Muscle of leg (tissue), 16 donors: ENCODE measurements at places on chromosomes 12 and 14.

GRCh38 chr12:99053616-99054362, 408.7 kb downstream of the APAF1 start:
- no peaks in the 10 kb centered on the region for H3K27me3 ChIP-seq
- no peak for DNase-seq
- H3K4me1 ChIP-seq, result no peaks in the 10 kb centered on the region
- H3K27ac ChIP-seq, result no peak overlapping the region
- no peaks in the 10 kb centered on the region for H3K36me3 ChIP-seq
- no peak overlapping the region for H3K4me3 ChIP-seq

DNA sequence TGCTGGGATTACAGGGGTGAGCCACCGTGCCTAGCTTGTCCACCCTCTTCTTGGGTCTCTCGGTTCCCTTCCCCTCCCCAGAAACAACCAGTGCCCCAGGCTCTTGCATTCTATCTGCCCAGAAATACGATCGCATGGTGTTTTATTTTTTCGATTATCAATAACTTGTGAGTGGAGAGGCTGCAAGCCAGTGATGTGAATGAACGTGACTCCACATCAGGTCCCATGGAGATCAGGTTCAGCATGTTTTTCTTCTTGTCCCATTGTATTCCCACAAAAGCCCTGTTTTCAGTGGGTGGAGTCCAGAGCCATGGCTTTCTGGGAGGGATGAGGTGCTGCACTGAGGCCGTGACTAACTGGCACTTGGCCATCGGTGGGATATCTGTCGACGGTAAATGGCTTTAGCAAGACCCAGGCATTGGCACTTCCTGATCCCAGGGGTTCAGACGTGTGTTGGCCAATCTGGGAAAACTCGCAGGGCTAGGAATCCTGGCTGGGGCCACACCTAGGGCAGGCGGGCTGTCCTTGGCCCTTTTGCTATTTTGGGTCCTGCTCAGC, 12.7 kb upstream of the HNF1A start:
- peaks cover 3% of the 10 kb centered on the region for H3K27me3 ChIP-seq
- no peak overlapping the region for H3K27ac ChIP-seq
- no peaks in the 10 kb centered on the region for H3K36me3 ChIP-seq
- no peak overlapping the region for H3K4me3 ChIP-seq
- DNase-seq, result no peak

DNA sequence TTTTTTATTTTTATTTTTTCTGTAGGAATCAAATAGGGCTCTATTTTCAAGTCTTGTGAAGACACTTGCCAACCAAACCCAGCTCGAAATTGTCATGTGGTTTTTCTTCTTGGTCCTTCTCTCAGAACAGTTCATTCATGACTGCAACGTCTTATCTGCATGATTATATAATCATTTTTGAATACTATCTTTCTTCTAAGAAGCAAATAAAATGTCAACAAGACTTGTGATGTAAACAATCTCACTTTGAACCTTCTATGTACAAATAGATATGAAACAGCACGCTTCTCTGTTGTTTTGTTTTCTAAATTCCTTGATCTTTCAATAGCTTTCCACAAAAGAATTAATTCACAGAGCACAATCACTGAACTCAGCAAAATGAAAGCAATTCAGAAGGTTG, 320.7 kb downstream of the SOX5 start:
- H3K4me1 ChIP-seq, result no peaks in the 10 kb centered on the region
- H3K27ac ChIP-seq, result no peak overlapping the region
- H3K36me3 ChIP-seq, result no peaks in the 10 kb centered on the region
- no peaks in the 10 kb centered on the region for H3K27me3 ChIP-seq
- H3K4me3 ChIP-seq, result no peak overlapping the region

DNA sequence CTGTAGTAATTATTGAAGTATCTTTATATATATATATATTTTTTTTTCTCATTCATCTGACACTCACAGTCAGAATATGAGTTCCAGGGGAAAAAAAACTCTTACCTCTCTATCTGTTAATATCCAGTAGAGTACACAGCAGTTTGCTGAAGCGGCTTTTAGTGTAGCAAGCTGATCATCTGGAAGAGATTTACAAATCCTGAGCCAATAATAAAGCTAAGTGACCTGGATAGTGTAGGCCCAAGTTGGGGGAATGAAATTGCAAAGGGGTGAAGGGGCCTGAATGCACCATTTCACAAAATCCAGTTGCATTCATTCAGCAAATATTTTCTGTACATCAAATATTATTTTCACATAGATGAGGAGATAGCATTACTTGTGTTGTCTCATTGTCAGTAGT, 234.6 kb upstream of the FLRT2 start:
- no peak overlapping the region for H3K4me3 ChIP-seq
- H3K27ac ChIP-seq, result no peak overlapping the region
- H3K36me3 ChIP-seq, result no peaks in the 10 kb centered on the region
- DNase-seq, result peak; percentile 82

DNA sequence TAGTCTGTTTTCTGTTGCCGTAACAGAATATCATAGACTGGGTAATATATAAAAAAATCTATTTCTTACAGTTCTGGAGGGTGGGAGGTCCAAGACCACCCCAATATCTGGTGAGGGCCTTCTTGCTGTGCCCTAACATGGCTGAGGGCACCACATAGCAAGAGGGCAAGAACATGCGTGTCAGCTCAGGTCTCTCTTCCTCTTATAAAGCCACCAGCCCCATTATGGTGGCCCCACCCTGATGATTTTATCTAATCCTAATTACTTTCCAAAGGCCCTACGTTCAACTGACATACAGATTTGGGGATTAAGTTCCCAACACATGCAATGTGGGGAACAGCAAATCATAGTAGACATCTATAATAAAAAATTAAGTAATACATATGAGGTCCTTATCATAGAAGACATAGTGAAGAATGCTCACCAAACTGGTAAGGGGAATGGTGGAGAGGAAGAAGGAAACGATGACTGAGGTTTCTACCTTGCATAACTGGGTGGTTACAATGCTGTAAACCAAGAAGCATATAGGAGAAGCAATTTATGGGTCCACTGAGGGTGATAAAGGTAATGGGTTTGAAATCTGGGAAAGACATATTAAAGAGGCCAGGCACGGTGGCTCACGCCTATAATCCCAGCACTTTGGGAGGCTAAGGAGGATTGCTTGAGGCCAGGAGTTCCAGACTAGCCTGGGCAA, 27.0 kb downstream of the BTBD7 start:
- no peaks in the 10 kb centered on the region for H3K36me3 ChIP-seq
- no peaks in the 10 kb centered on the region for H3K27me3 ChIP-seq
- no peak overlapping the region for H3K27ac ChIP-seq
- no peaks in the 10 kb centered on the region for H3K4me1 ChIP-seq
- no peak overlapping the region for H3K4me3 ChIP-seq
- no peak for DNase-seq

DNA sequence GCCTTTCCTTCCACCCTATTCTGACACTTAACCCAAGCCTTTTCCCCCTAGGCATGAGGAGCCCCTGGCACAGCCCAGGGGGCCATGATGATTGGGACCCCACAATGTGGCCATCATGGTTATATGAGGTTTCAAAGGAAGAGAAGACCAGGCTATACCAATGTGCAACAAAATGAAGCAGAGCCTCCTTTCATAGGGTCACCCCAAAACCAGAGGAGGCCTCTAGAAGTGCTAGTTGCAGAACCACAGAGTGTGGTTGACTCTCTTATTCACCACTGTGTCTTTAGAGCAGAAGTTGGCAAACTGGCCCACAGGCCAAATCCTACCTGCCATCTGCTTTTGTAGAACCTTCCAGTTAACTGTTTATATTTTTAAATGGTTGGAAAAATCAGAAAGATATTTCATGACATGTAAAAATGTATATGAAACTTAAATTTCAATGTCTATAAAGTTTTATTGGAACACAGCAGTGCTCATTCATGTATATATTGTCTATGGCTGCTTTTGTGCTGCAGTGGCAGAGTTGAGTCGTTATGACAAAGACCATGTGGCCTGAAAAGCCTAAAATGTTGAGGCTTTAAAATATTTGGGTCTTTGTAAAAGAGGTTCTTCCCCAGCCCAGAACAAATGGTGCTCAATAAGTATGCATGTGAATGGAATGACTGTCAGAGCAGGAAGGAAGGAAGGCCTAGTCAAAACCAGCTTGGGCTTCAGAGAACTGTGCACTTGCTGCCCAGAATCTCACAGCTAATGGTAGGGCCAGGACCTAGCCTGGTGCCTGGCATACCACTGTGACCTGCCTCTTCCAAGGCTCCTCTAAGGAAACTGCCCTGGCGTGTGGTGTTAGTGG, 49.2 kb downstream of the SUSD6 start:
- no peak overlapping the region for H3K4me3 ChIP-seq
- peaks cover 31% of the 10 kb centered on the region for H3K4me1 ChIP-seq
- peaks cover 25% of the 10 kb centered on the region for H3K36me3 ChIP-seq
- H3K27ac ChIP-seq, result no peak overlapping the region
- DNase-seq, result no peak

DNA sequence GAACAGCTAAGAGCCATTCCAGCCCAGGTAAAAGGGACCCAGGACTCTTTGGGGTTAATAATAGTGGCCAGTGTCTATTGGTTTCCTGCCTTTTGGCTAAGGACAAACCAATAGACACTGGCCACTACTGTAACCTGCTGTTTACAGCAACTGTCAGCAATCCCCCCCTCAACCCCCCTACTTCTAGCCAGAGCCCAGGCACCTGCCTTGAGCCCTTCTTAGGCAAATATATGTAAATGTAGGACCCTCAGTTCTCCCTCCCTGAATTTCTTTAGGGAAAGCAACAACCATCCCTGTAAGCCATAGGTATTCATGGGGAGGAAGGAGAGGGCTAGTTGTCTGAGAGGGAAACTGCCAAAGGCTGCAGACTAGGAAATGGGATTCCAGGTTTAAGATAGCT, 22.3 kb downstream of the HOXC4 start:
- peaks cover 9% of the 10 kb centered on the region for H3K4me1 ChIP-seq
- H3K27ac ChIP-seq, result no peak overlapping the region
- no peak for DNase-seq
- H3K4me3 ChIP-seq, result no peak overlapping the region
- H3K27me3 ChIP-seq, result peaks cover 8% of the 10 kb centered on the region
- H3K36me3 ChIP-seq, result no peaks in the 10 kb centered on the region

GRCh38 chr12:104671409-104672095, 214.8 kb downstream of the CHST11 start:
- no peak overlapping the region for H3K4me3 ChIP-seq
- H3K27me3 ChIP-seq, result no peaks in the 10 kb centered on the region
- no peaks in the 10 kb centered on the region for H3K36me3 ChIP-seq
- DNase-seq, result peak; percentile 62
- peak overlapping the region; percentile 31 for H3K27ac ChIP-seq
- H3K4me1 ChIP-seq, result peaks cover 57% of the 10 kb centered on the region

DNA sequence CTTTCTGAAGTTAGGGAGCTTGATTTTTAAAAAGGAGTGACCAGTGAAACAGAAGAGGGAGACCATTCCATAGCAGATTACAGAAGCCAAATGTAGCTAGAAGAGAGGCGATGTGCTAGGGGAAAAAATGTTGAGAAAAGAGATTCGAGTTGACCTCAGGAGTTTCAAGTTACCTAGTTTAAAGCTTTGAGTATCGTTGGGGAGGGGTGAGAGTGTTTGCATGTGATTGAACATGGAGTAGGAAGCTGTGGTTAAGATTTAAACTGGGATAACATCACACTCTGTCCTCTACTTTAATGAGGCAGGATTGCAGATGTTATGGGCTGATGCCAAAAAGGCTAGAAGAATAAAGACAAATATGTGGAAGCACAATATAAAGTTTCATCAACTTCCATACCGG, 3.7 kb downstream of the LETMD1 start:
- peaks cover 32% of the 10 kb centered on the region for H3K36me3 ChIP-seq
- no peaks in the 10 kb centered on the region for H3K27me3 ChIP-seq
- no peak overlapping the region for H3K4me3 ChIP-seq
- H3K27ac ChIP-seq, result no peak overlapping the region

DNA sequence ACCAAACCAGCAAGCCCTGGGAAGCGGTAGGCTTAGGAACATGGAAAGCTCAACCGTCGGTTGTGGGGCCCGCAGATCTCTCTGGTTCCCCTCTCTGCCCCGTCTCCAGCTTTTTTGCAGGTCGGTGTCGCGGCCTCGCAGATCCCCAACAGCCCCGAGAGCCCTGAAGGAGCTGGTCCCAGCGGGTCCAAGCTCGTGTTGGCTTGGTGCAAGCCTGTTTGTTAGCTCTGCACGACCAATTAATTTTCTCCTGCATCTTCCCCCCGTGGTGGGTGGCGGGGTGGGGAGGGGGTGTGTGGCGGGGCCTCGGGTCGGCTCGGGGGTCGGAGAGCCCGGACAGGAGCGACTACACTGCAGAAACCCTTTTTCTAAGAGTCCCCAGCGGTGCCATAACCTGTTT, 449 bp upstream of the SLC24A4 start:
- peaks cover 76% of the 10 kb centered on the region for H3K27me3 ChIP-seq
- H3K4me1 ChIP-seq, result peaks cover 11% of the 10 kb centered on the region
- H3K4me3 ChIP-seq, result peak overlapping the region; percentile 30

DNA sequence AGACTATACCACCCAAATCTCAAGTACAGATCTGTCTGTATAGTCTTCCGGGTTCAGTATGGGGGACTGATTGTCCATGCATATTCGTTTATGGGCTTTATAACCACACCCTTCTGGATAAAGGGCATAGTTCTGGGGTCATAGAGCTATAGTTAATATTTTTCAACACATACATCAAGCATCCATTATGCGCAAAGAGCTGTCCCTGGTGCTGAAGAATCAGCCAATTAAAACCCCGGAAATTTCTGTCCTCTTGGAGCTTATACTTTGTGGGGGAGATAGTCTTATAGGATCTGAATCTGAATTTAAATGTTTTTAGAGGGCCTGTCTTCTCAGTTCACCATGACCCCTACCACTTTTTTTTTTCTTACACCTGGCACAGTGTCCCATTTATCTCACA, 256.7 kb downstream of the SUDS3 start:
- peak; percentile 6 for DNase-seq
- H3K27me3 ChIP-seq, result no peaks in the 10 kb centered on the region
- H3K4me3 ChIP-seq, result no peak overlapping the region
- no peak overlapping the region for H3K27ac ChIP-seq

- DNase-seq, result no peak
- peak overlapping the region; percentile 96 for H3K27ac ChIP-seq
- H3K36me3 ChIP-seq, result no peaks in the 10 kb centered on the region
These were observed 63.9 kb downstream of the KLHL28 start for GRCh38 chr14:44897845-44898151.

DNA sequence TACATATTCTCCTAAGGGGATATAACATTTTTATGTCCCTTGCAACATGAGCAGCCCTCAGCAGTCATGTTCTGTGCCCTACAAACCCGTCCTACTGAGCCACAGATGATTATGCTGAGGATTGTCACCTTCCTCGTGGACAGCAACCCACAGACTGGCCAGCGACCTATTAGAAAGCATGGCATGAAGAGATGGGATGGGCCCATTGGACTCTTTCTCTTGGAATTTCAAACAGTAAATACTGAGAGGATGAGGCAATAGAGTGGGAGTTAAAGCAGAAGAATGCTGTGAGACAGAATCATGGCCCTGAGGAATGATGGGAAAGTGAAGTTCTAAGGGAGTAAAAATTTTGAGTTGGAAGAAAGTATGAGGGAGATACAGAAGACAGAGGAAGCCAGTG, 149.9 kb upstream of the BTG1 start:
- no peak for DNase-seq
- H3K4me1 ChIP-seq, result no peaks in the 10 kb centered on the region
- H3K27me3 ChIP-seq, result no peaks in the 10 kb centered on the region
- no peak overlapping the region for H3K4me3 ChIP-seq

GRCh38 chr14:100533656-100534485, 53.3 kb downstream of the BEGAIN start:
- H3K4me1 ChIP-seq, result peaks cover 15% of the 10 kb centered on the region
- no peaks in the 10 kb centered on the region for H3K27me3 ChIP-seq
- no peak overlapping the region for H3K27ac ChIP-seq
- peaks cover 8% of the 10 kb centered on the region for H3K36me3 ChIP-seq
- H3K4me3 ChIP-seq, result no peak overlapping the region

- DNase-seq, result no peak
- H3K27ac ChIP-seq, result no peak overlapping the region
- H3K27me3 ChIP-seq, result peaks cover 23% of the 10 kb centered on the region
- H3K36me3 ChIP-seq, result no peaks in the 10 kb centered on the region
These were observed 630 bp downstream of the NELL2 start for GRCh38 chr12:44875417-44875953.
